Lower leg skin (tissue), 4 donors: ENCODE measurements at places on chromosomes 1 and 21.

GRCh38 chr1:3384407-3384806 lies 70.1 kb upstream of the ARHGEF16 start:
- DNase-seq = no peak

DNA sequence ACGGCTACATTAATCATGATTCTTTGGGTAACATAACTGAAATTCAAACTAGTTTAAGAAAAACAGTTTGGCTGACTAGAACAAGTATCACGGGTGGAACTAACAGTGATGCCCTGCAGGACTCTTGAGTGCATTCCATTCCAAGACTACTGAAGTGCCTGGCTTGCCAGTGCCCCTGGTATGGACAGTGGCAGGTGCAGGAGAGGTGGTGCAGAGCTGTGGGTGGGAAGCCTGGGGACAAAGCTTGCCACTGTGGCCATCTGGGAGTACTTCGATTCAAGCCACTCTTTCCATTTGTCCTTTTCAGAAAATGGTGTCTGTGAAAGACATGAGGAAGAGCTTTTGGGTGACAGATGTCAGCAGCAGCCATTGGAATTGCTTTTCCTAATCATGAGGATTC lies 166.5 kb downstream of the RRAGC start:
- DNase-seq = no peak

- no peak for DNase-seq
Measured at GRCh38 chr1:67609577-67610341, 75.2 kb upstream of the GADD45A start.

GRCh38 chr1:9495854-9496374 lies 43.4 kb upstream of the SLC25A33 start:
- DNase-seq = no peak

GRCh38 chr21:33734818-33735217 lies 92.5 kb downstream of the ITSN1 start:
- no peak for DNase-seq

GRCh38 chr1:29121936-29122681 lies 1.6 kb downstream of the TMEM200B start:
- peak; percentile 89 for DNase-seq

DNA sequence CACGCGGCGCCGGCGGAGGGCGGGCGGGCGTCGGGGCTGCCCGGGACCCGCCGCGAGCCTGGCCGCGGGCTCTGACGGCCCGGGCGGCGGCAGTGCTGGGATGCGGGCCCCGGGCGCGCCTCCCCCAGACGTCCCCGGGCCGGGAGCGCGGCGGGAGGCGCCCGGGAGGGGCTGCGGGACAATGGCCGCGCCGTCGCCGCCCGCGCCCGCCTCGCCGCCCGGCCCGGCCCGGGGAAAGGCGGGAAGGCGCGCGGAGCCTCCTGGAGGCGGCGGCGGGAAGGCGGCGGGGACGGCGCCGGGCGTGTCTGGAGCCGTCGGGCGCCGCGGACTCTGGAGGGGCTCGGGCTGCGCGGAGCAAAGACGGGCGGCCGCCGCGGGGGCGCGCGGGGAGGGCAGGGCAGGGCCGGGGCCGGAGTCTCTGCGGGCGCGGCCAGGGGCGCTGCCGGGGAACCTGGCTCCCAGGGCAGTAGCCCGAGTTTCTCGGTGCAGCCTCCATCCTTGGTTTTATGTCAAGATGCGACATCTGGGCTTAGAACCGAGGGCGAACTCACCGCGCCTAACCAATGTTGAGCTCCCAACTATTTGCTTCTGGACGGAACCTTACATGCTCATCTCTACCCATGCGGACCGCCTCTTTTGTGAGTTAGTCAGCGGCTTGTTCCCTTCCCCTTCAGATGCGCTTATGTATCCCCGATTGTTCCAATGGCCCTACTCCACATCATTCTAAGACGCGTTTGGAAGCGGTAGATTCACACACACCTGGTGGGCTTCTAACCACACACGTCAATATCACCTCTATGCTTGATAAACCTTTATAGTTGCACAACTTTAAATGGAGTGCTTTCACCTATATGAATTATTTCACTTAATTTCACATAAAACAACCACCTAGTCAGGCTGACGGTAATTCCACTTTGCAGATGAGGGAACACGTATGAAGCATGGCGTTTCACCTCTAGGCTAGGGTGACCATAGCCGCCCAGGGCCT lies 651 bp downstream of the ZBTB8A start:
- DNase-seq = peak; percentile 85
